Activated CD8-positive, alpha-beta memory T cell treated with anti-CD3 and anti-CD28 coated beads, Interleukin-2, amount 50 U/mL, for 4 hours (primary cell): ENCODE measurements at places on chromosomes 7 and 10.

GRCh38 chr7:5424749-5425506 is 1.3 kb upstream of the TNRC18 start:
- DNase-seq, result no peak

- DNase-seq, result no peak
These were observed 25.8 kb downstream of the POLL start for GRCh38 chr10:101562231-101562630.

DNA sequence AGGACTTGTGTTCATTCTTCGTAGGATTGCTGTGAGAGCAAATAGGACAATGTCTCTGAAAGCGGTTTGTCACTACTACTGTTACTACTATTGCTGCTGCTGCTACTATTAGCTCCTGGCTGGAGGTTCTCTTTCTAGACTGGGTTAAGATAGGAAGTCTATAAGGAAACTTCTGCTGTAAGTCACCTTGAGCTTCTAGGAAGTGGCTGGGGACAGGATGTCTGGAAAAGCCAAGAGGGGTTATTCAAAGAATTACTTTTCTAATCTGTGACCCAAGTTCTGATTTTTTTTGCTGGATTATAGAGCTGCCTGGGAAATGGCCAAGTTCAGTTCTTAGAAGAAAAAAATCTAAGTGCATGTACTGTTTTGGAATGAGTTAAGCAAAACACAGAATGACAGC is 62.2 kb downstream of the NAMPT start:
- no peak for DNase-seq

GRCh38 chr7:77667459-77668086 is 28.7 kb upstream of the RSBN1L start:
- no peak for DNase-seq

DNA sequence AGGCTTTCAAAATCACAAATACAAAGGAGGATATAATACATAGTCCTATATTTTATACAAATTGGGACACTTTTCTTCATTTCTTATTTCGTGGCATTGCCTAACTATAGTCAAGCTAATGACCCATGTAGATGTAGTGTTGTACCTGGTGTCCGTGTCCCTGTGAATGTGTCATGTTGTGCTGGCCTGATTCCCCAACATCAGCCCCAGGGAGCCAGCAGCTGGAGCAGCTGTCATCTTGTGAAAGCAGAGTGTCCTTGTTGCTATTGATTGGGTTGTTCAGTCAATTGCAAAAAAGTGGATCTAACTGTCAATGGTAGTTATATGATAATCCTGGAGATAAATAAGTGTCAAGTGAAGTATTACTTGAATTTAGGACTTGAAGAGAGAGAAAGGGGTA is 86.3 kb downstream of the KAT6B start:
- DNase-seq, result no peak

DNA sequence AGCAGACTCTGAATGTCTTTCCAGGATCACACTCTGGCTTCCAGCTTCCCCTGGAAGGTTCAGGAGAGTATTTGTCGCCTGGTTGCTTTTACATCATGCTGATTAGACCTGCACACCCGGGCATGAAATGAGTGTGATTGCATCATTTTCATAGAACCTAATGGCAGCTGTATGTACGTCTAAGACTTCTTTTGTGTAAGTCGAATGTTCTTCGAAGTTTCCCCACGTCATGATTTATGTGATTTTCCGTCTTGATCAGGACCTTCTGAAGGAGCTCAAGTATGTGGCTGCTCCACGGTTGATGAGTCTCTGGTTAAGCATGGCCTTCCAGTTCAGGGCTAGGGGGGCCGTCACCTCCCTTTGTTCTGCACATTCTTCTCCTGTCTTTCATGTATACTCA is 4.5 kb downstream of the EIF4H start:
- DNase-seq, result no peak

DNA sequence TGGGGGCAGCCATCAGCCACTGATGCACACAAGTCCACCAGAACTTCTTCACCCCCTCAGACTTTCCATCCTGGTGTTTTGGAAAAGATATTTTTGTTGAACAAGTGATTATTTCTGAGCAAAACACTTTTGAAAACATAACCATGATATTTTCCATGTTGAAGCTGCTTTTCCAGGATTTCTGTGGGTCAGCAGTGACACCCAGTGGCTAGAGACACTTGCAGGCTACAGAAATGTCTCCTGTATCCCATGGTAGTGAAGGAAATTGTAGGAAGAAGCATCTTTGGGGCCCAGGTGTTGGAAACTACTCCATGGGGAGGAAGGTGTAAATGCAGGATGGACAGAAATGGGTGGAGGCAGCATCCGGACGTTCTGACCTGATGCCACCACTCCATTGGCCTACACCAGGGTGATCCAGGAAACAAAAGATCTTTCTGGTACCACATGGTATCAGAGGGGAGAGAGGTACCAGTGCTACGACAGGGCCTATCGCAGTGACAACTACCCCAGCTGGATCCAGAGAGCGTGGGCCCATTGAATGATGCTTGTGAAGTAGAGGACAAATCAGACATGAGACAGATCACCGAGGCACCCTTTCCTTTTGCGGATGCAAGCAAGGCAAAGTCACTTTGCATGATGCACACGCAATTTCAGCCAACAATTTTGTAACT is 111.7 kb upstream of the COBL start:
- DNase-seq, result no peak
